Aorta (tissue), 5 donors: ENCODE measurements at places on chromosomes 1 and 21.

DNA sequence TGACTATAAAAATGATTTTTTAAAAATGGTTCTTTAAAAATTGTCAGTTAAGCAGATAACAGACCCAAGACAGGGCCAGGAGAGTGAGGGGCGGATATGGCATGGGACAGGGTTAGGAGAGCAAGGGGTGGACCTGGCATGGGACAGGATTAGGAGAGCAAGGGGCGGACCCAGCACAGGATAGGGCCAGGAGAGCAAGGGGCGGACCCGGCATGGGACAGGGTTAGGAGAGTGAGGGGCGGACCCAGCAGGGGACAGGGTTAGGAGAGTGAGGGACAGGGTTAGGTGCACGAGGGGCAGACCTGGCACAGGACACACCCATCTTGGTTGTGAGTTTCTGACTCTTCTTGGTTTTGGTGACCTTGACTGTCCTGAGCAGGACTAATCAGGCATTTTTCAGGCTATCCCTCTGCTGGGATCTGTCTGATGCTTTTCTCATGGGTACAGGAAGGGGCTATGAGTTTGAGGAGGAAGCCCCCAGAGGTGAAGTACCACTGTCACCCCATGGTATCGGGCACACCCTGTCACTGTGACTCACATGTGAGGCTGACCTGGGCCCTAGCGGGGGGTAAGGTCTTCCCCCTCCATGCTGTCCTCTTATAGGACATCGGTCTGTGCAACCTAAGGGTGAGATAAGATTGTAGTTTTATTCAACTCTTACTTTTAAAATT, 159.0 kb upstream of the COL6A1 start:
- no peak overlapping the region for H3K4me3 ChIP-seq
- H3K27ac ChIP-seq: no peak overlapping the region
- H3K4me1 ChIP-seq: no peaks in the 10 kb centered on the region
- DNase-seq: no peak
- H3K36me3 ChIP-seq: no peaks in the 10 kb centered on the region
- no peaks in the 10 kb centered on the region for H3K27me3 ChIP-seq

- DNase-seq: no peak
- H3K27ac ChIP-seq: no peak overlapping the region
- no peaks in the 10 kb centered on the region for H3K36me3 ChIP-seq
- H3K4me3 ChIP-seq: no peak overlapping the region
These were observed 4.6 kb upstream of the KCNA2 start for GRCh38 chr1:110610696-110611286.

- peak; percentile 81 for DNase-seq
- no peak overlapping the region for H3K4me3 ChIP-seq
- H3K27me3 ChIP-seq: no peaks in the 10 kb centered on the region
These were observed 126.1 kb downstream of the CDC42BPA start for GRCh38 chr1:227192163-227192562.

GRCh38 chr1:61426885-61427284, 298.1 kb downstream of the TM2D1 start:
- H3K4me1 ChIP-seq: peaks cover 2% of the 10 kb centered on the region
- H3K4me3 ChIP-seq: no peak overlapping the region
- no peaks in the 10 kb centered on the region for H3K27me3 ChIP-seq
- no peak for DNase-seq
- H3K36me3 ChIP-seq: no peaks in the 10 kb centered on the region
- H3K27ac ChIP-seq: no peak overlapping the region

DNA sequence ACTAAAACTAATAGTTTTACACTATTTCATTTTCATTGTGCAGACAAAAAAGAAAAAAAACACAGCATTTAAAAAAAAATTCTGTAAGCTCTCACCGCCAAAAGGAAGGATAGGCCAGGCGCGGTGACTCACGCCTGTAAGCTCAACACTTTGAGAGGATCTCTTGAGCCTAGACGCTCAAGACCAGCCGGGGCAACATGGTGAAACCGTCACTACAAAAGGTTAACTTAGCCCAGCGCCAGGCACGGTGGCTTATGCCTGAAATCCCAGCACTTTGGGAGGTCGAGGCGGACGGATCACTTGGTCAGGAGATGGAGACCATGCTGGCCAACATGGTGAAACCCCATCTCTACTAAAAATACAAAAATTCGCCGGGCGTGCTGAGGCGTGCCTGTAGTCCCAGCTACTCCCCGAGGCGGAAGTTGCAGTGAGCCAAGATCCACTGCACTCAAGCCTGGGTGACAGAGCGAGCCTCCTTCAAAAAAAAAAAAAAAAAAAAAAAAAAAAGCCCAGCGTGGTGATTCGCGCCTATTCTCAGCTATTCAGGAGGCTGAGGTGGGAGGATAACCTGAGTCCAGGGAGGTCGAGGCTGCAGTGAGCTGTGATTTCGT, 14.3 kb upstream of the SPEN start:
- peaks cover 3% of the 10 kb centered on the region for H3K4me1 ChIP-seq
- H3K36me3 ChIP-seq: no peaks in the 10 kb centered on the region
- DNase-seq: peak; percentile 82
- H3K4me3 ChIP-seq: no peak overlapping the region

GRCh38 chr1:212127221-212127620, 91.7 kb downstream of the DTL start:
- no peaks in the 10 kb centered on the region for H3K36me3 ChIP-seq
- no peaks in the 10 kb centered on the region for H3K4me1 ChIP-seq
- no peaks in the 10 kb centered on the region for H3K27me3 ChIP-seq
- H3K27ac ChIP-seq: no peak overlapping the region
- DNase-seq: no peak
- H3K4me3 ChIP-seq: no peak overlapping the region

DNA sequence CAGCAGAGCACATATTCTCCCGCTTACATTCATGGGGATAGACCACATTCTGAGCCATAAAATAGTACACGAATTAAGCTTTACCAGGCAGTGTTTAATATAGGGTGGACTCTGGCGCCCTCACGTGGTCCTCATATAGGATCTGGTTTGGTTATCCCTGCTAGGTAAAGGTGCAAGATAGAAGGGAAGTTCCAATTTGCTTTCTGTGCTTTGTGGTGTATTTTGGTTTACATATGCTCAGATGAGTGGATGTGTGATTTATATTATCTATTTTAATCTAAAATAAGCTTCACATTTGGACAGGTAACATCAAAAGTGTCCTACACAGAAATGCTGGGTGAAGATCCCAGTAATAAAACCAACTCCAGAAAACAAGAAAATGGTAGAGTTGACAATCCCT, 3.6 kb downstream of the CR1 start:
- peak; percentile 75 for DNase-seq
- no peak overlapping the region for H3K27ac ChIP-seq
- no peak overlapping the region for H3K4me3 ChIP-seq

DNA sequence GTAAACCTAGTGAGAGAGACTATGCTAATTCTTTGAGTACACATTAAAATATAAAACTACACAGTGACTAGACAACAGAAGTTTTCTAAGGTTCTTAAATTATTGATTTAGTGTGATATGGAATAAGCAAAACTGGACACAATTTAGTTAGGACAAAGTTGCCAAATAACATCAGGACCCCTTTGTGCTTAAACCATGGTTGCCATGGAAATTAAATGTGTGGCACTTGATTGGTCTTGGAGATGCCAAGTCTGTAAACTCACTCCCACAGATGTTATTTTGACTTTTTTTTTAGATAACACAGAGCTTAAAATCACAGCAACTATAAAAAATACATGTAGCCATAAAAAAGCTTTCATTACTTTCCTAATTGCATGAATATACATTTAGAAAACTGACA, 234.6 kb downstream of the BRINP3 start:
- H3K4me3 ChIP-seq: no peak overlapping the region
- H3K4me1 ChIP-seq: no peaks in the 10 kb centered on the region
- no peaks in the 10 kb centered on the region for H3K36me3 ChIP-seq
- H3K27ac ChIP-seq: no peak overlapping the region
- no peaks in the 10 kb centered on the region for H3K27me3 ChIP-seq
- DNase-seq: no peak

DNA sequence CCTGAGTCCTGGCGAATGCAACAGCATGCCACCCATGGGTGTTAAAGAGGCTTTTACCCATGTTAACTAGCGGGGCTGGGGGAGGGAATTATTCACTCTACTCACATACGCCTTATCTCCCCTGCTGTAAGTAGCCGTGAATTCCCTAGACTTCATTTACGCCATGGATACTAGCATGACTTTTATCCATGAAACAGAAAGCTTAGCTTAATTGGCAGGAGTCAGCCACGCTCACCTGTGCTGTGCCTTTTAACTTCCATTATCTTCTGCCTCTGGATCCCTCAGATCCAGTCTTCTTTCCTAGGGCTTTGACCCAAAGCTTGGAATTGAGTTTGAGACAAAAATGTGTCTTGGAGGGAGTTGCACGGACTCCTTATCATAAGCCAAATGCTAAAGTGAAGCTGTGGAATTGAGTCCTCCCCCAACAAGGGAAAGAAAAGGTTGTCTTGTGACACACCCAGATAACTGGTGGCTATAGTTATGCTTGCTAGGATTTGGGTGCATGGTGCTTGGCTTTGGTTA, 9.7 kb upstream of the NASP start:
- no peak overlapping the region for H3K4me3 ChIP-seq
- H3K4me1 ChIP-seq: no peaks in the 10 kb centered on the region
- no peaks in the 10 kb centered on the region for H3K36me3 ChIP-seq
- no peaks in the 10 kb centered on the region for H3K27me3 ChIP-seq
- peak; percentile 2 for DNase-seq

DNA sequence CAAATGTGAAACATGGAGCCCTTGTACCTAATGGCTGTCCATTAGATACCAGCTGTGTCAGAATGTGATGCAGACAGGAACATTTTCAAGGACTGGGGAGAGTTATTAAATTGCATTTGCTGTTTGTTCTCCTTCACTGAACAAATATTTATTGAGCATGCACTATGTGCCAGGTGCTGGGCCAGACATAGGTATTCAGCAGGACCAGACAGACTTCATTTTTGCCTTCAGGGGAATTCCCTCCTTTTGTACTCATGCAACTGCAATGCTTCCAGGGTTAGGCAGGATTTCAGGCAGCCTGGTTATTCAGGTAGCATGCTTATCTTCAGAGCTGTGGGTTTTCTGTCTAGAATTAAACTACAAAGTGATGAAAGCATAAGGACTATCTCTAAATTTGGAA, 64.2 kb upstream of the SMYD2 start:
- DNase-seq: no peak
- H3K27me3 ChIP-seq: no peaks in the 10 kb centered on the region
- H3K4me1 ChIP-seq: no peaks in the 10 kb centered on the region
- no peak overlapping the region for H3K27ac ChIP-seq
- H3K4me3 ChIP-seq: no peak overlapping the region
- no peaks in the 10 kb centered on the region for H3K36me3 ChIP-seq

- H3K4me3 ChIP-seq: no peak overlapping the region
- no peak overlapping the region for H3K27ac ChIP-seq
- no peaks in the 10 kb centered on the region for H3K4me1 ChIP-seq
- no peak for DNase-seq
These were observed 60.8 kb upstream of the TMPRSS2 start for GRCh38 chr21:41568606-41569385.
